T-helper 17 cell (primary cell): ENCODE measurements at places on chromosomes 2 and 18.
A peak's percentile ranks its signal among the peaks of the same experiment; 100 is the strongest.

- DNase-seq, result no peak
Measured at GRCh38 chr2:127535918-127536317, 435 bp downstream of the MYO7B start.

DNA sequence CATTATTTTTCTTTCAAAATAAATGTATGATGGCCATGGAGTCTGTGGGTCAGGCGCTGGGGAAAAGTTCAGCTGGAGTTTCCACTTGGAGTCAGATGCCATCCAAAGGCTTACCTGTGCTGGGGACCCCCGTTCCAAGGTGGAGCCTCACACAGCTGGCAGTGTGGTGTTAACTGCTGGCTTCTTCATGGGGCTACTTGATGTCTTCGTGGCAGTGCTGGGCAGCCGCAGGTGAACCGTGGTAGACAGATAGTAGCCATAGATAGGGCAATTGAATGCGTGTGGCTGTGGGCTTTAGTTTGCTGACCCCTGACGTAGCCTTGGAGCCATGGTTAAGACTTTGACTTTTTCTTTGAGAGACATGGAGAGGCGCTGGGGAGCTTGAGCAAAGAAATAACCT, 83.1 kb downstream of the HS6ST1 start:
- DNase-seq, result no peak

- DNase-seq, result no peak
Measured at GRCh38 chr2:74373985-74374384, 6.1 kb downstream of the DCTN1 start.

- no peak for DNase-seq
Measured at GRCh38 chr2:39033980-39034379, 86.9 kb downstream of the SOS1 start.

DNA sequence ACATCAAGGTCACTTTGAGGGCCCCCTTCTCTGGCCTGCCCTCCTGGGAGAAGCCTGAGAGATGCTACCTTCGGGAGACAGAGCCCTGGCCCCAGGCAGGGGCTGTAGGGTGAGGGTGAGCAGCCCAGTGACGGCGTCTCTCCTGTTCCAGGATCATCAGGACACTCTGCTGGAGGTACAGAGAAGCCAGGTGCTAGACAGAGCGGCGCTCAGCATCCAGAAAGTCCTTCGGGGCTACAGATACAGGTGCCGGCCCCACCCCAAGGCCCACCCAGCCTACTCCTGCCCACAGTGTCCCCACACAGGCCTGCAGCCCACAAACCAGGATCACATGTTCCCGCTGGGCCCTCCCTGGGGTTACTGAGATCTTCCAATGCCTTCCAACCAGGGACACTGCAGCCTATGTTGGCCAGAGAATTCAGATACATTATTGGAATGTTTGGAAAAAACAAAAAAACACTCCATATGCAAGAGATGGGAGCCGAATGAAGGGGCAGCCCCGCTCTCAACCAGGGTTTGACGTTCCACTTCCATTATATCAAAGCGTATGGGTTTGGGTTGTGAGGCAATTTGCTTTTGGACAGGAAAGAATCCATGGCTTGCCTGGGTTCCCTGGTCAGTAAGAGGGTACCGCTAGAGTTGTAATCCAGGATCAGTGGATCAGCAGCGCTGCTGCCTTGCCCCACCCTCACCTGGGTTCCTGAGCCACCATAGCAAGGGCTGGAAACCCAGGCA, 49.5 kb upstream of the GPR17 start:
- no peak for DNase-seq

GRCh38 chr18:11283479-11284161, 134.3 kb upstream of the PIEZO2 start:
- no peak for DNase-seq

- no peak for DNase-seq
Measured at GRCh38 chr2:95670167-95670566, 78.4 kb downstream of the TRIM43 start.

DNA sequence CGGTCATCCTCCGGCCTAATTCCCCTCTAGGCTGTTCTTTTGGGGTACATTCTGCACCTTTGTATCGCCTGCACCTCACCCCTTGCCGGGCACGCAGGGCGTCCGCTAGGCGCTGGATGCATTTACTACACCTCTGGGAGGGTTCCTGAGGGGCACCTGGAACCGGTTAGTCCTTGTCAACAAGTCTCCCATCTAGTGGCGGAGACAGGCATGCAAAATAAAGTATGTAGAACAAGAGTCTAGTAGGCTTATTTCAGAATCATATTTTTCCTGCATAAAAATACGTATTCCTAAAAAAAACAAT, 705 bp upstream of the TEX261 start:
- peak; percentile 28 for DNase-seq

DNA sequence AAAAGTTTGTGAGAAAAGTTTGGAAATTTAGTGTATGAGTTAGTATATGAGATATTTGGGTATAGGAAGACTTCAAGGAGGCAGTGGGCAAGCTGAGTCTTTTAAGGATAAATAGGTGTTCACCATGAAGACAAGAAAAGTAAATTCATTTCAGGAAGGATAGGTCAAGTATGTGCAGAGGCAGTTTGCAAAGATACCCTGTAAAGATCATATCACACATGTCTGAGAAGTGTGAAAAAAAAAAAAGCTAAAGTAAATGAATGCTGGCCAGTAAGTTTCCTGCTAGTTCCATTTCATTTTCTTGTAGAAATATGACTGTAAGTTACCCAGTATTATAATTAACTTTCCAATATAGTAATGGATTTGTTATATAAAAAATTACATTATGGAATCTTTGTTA, 131.0 kb downstream of the PHLPP1 start:
- no peak for DNase-seq

GRCh38 chr2:227655454-227655853, 11.2 kb upstream of the SCYGR5 start:
- DNase-seq, result no peak

DNA sequence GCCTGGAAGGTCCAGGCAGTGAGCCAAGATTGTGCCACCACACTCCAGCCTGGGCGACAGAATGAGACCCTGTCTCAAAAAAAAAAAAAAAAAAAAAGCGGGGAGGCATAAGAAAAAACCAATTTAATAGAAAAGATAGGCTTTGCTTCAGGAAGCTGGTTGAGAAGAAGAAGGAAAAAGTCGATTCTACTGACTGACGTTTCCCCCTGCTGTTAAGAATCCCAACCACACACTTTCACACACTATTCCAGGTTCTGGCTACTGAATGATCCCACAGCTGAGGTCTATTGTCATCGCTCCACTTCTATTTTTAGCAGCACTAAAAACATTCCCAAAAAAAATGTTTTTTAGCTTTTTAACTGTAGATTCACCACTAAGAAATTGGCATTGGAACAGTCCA, 6.7 kb upstream of the CHCHD5 start:
- DNase-seq, result no peak
